IPS DF 19.7 (cell line): ENCODE measurements at places on chromosomes 13 and 19.

DNA sequence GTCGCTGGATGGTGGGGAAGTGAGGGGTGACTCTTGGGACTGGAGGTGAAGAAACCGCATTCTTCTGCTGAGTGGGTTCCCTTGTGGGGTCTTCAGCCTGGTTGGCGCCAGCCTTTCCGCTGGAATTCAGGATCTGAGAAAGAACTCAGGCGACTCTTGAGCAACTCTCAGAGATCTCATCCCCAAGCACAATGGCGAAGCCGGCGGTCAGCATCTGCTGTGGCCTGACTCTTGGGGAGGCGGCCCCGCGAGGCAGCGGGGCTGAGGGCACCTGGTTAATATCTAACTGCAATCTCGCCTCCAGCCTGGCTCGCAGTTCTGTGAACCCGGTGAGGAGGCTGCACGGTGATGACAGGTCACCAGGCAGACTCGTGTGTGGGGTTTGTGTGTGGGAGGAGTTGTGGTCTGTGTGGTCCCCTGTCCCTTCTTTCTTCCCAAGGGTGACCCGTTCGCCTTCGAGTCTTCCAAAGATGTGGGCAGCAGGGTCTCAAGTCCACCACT lies 883 bp downstream of the ZNF441 start:
- DNase-seq: no peak

DNA sequence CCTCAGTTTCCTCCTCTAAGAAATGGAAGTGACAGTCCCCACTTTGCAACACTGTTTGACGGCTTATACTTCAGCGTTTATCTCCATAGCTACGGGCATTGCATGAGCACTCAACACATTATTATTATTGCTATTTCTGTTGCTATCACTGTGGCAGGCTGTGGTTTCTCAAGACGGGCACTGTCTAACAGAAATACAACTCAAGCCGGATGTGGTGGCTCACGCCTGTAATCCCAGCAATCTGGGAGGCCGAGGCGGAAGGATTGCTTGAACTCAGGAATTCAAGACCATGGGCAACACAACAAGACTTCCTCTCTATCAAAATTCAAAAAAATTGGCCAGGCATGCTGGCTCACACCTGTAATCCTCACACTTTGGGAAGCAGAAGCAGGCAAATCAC lies 4.9 kb upstream of the ZSWIM4 start:
- no peak for DNase-seq

DNA sequence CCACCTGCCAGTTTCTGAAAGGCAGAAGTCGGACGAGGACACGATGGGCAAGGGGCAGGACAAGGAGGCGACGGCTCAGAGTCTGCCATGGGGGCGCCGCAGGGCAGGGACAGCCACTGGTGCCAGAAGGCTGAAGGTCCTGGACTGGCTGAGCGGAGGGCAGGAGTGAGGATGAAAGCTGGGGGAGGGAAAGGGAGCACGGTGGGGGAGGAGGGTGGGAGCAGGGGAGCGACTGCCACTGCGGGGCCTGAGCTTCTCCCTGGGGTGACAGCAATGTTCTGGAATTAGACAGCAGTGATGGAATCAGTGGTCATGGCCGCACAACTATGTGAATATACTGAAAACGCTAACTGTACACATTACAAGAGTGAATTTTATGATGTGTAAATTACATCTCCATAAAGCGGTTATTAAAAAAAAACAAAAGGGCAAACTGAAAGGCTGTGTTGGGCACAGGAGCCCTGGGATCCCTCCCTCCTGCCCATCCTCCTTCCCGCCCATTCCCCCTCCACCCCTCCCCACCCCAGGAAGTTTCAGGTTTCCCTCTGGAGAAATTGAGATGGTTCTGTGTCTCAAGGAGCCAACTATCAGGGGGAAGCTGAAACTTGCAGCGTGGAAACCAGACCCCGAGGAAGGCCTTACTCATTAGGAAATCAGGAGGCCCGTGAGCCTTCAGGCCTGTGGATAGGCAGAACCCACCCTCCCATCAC lies 15.9 kb downstream of the MLLT1 start:
- no peak for DNase-seq

GRCh38 chr19:46134527-46134926 lies 10.0 kb upstream of the IGFL3 start:
- no peak for DNase-seq

- no peak for DNase-seq
These were observed 102.3 kb downstream of the GPC6 start for GRCh38 chr13:93328943-93329342.

DNA sequence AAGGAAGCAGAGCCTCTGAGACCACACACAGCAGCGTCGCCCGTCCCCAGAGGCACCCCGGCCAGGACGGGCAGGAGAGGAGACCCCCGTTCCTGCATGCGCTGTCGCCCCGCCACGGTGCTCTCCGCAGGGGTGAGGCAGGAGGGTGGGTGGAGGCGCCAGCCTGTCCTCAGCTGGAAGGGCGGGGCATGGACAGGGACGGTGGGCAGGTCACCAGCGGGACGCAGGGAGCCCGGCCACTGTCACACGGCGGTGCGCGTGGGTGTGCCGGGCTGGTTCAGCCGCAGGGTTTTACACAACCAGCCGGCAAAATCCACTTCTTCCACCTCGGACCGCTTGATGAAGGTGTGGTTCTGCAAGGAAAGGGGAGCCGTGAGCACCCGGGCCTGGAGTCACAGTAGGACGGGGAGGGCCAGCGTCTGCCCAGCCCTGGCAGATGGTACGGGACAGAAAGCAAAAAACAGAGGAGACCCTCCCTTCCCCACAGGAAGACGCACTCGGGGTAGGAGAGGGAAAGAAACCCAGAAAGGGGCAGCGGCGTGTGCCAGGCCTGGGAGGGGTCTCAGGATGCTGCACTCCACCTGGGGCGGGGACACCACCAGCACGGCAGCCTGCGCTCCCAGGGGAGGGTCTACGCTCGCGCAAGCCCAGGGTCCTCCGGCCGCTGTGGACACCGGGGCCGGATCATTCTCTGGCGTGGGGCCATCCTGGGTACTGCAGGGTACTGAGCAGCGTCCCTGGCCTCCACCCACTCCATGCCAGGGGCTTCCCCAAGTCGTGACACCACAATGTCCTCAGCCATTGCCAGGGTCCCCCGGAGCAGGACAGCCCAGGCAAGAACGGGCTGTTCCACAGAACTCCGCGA lies 23.9 kb upstream of the ZBTB7A start:
- DNase-seq: no peak

GRCh38 chr19:14450168-14450874 lies 17.2 kb downstream of the PKN1 start:
- peak; percentile 64 for DNase-seq

GRCh38 chr13:44132710-44133109 lies 240.9 kb upstream of the SERP2 start:
- DNase-seq: no peak

GRCh38 chr13:89737051-89737450 lies 1610.4 kb upstream of the MIR17HG start:
- no peak for DNase-seq

GRCh38 chr19:4103080-4103433 lies 20.9 kb downstream of the MAP2K2 start:
- DNase-seq: no peak

DNA sequence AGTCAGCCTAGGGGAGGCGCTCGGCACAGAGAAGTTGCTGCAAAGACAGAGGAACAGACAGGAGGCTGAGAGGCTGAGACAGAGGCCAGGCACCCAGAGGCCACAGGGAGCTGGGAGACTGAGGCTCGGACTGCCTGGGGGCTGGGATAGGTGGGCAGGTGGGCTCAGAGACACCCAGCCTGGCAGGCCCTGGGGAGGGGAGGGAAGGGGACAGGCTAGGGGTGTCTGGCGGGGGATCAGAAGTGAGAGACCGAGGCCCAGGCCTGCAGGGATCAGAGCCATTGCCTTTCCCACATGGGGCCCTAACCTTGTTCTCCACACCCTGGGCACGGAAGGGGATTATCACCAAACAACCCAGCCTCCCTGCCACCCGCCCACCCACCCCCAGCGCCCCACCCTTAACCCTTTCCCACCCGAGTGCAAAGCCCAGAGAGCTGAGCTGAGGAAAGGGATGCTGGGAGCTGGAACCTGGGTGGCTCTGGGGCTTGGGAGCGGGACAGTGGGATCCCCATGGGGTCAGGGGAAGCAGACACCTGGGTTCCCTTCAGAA lies 1.3 kb downstream of the NTN5 start:
- no peak for DNase-seq

DNA sequence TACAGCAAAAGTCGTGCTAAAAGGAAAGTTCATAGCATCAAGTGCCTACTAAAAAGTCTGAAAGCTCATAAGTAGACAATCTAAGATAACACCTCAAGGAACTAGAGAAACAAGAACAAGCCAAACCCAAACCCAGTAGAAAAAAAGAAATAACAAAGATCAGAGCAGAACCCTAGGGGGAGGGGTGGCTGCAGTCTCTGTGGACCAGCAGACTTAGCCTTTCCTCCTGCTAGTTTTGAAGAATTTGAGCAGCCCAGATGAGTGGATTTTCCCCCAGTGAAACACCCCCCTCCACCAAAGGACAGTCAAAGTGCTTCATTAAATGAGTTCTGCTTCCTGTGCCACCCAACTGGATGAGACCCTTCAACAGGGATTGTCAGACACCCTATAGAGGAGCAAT lies 2.6 kb upstream of the ZNF486 start:
- no peak for DNase-seq

DNA sequence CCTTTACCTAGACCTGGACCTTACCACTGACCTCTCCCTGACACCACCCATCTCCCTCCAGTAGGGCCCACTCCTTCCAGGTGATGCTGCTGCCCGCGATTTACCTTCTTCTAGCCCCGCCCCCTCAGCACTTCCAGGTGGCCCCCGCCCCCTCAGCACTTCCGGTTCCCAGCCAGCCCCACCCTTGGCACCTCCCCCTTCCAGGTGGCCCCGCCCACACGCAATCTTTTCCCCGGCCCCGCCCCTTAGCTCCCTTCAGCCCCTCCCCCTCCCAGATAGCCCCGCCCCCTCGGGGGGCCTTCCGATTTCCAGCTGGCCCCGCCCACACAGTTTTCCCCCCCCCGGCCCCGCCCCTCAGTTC lies 586 bp downstream of the LIG1 start:
- no peak for DNase-seq

DNA sequence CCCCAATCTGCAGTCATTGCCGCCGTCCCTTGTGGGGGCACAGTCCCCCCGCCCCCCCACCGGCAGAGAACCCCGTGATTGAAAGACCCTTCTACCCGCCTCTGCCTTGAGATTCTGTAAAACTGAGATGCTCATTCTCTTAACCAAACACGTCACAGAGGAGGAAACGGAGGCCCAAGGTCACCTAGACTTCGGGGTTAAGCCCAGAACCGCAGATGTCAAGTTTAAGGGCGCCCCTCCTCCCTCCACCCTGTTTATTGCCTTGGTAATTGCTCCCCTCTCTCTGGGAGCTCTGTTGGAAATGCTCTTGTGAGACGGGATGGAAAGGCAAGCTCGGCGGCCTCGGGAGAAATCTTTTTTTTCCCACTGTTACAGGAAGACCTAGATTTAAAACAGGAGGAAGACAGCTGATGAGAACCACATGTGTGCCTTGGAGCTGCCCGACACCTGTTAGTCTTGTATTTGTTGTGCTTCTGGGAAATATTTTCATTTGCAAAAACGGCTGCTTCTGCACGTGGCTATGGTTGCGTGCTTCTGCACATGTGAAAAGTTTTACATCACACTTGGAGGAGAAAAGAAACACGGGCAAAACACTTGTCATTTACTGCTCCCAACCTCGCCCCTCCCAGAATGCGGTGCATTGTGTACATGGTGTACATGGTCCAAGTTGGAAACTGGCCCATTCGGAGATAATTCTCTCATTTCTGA lies 1.1 kb upstream of the MED26 start:
- DNase-seq: no peak

- DNase-seq: no peak
These were observed 49.3 kb downstream of the UFM1 start for GRCh38 chr13:38398711-38399493.

DNA sequence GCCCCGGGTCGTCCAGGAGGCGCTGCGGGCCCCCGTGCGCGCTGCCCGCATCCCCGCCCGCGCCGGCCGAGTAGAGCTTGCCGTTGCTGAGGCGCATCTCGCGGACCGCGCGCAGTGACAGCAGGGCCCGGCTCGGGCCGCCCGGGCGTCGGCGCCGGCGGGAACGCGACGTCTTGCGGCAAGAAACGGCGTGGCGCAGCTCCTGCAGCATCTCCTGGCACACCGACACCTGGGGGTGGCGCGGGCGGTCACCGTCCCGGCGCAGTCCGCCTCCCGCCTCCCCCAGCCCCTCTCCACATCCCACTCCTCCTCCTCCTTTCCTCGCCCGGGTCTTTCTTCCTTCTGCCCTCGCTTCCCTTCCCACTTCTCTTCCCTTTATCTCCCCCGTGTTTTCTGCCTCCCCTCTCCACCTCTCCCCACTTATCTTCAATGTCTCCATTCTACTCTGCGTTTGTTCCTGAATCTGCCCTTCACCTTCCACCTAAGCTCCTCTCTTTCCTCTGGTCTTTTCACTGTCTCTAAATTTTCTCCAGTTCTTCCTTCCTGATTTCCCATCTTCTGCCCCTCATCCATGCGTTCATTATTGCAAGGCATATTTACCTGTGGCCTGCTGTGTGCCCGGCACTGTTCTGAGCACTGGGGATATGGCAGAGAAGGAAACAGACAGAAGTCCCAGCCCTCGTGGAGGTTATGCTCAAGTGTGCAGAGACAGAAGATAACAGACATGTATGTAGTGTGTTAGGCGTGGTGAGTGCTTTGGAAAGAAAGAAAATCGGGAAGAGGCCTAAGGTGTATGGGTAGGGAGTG lies 5.2 kb upstream of the ATP1A3 start:
- DNase-seq: no peak

DNA sequence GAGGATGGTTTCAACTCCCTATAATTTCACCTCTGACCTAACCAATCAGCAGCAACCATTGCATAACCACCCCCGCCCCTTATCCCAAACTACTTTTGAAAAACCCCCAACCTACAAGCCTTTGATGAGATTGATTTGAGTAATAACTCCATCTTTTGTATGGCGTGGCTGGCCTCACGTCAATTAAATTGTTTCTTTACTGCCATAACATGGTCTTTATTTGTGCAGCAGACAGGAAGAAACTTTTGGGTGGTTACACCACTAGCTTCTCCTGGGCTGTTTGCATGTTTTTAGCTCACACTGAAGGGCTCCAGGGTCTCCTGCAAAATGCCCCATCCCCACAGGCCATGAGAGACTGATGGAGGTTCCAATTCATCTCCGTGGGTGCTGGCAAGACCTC lies 34.0 kb upstream of the PEG3 start:
- no peak for DNase-seq

- DNase-seq: no peak
These were observed 304.1 kb upstream of the MAB21L1 start for GRCh38 chr13:35780613-35781012.

DNA sequence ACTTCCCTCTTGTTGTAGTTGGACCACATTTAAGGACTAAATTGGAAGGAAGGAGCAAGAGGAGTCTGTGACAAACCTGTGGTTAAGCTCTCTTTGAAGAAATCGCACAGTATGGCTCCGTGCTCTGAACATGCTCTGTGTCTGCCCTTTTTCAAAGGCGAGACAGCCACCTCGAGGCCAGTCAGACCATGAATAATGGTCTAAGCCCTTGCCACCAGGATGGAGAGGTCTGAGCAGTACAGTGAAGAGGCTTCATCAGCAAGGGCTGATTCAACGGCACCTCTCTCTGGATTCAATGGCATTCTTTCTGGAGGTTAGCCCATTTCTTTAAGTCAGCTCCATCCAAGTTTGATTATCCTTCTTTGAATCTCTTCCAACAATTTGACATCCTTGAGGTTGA lies 30.9 kb downstream of the FAM216B start:
- no peak for DNase-seq

- DNase-seq: no peak
These were observed 4.0 kb upstream of the PNMA8B start for GRCh38 chr19:46499692-46500091.

- DNase-seq: no peak
These were observed 73.0 kb downstream of the NALCN start for GRCh38 chr13:101343128-101343787.
